ENCODE measurements at places on chromosomes 2 and 18. TPM values are rescaled to one million over a fixed set of nuclear protein-coding genes. Genes with fewer than 3 reads are reported as not detected.

DNA sequence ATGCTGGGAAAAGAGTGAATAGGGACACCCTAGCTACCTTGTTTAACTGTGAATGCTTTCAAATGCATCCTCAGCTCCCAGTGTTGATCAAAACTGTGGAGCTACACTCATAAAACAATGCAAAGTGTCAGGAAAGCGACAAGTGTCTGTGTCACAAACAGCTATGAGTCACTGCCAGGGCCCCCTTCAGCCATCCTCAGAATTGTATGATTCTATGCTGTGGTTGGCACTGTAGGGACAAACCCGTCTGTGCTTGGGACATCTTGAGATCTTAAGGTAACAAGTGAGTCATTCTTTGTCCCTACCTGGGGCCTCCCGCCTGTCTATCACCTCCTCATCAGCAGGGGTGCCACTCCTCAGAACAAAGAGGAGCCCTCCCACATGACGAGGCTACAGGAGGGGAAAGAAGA lies 42.4 kb downstream of the KLF7 start:
- no peak overlapping the region for H3K27ac ChIP-seq
- no peak for DNase-seq
- no peak overlapping the region for H3K4me3 ChIP-seq
- peaks cover 9% of the 10 kb centered on the region for H3K4me1 ChIP-seq
- peaks cover 6% of the 10 kb centered on the region for H3K36me3 ChIP-seq

- peak; percentile 33 for DNase-seq
- peaks cover 14% of the 10 kb centered on the region for H3K27me3 ChIP-seq
- H3K4me1 ChIP-seq, result peaks cover 37% of the 10 kb centered on the region
- peak overlapping the region; percentile 88 for H3K4me3 ChIP-seq
- H3K27ac ChIP-seq, result peak overlapping the region; percentile 71
- H3K36me3 ChIP-seq, result no peaks in the 10 kb centered on the region
Measured at GRCh38 chr18:7568426-7568825, 1.3 kb downstream of the PTPRM start.

DNA sequence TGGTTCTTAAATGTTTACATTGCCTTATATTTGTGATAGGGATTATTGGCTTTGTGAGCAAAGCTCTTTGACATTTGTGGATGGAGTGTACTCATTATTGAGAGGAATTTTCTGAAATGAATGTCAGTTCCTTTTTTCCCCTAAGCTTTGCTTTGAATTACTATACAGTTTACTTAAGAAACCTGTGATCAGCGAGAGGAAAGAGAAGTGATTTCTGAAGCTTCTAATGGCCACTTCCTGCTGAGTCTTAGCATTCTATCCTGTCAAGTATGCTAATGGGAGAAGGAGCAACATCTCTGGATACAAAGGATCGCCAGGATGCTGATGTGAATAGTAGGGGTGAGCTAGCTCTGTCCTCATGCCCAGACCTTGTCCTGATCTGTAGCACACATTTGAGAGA lies 47.8 kb upstream of the MGAT5 start:
- no peak overlapping the region for H3K27ac ChIP-seq
- H3K36me3 ChIP-seq, result no peaks in the 10 kb centered on the region
- H3K4me1 ChIP-seq, result peaks cover 17% of the 10 kb centered on the region
- no peak for DNase-seq
- no peaks in the 10 kb centered on the region for H3K27me3 ChIP-seq

- DNase-seq, result peak; percentile 67
- H3K4me1 ChIP-seq, result no peaks in the 10 kb centered on the region
- H3K27ac ChIP-seq, result no peak overlapping the region
Measured at GRCh38 chr2:36770542-36771287, 74.2 kb downstream of the VIT start.

DNA sequence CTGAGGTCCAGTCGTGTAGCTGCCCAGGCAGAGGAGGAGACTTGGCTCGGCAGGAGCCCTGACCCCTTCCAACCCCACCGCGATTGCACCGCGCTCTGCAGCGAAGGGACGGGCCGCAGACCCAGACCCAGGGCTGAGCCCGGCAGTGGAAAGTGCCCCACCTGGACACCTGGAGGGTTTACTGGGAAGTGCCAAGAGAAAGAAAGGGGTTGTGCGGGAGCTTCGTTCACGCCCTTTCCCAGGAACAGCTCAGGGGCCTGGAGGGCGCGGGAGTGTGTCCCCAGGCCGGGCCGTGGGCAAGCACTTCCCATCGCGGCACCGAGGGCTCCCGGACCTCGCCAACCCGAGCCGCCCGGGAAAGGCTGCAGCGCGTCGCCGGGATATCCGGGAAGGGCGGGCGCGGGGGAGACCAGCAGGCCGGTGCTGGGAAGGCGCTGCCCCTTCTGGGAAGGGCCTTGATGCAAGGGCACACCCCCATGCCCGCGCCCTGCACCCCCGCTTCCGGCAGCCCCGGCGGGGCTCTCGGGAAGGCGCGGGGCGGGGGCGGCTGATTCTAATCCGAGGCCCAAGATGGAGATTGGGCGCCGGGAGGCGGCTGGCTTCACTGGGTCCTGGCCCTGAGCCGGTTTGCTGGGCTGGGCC lies 36.1 kb upstream of the MRPL33 start:
- H3K4me3 ChIP-seq, result no peak overlapping the region
- H3K36me3 ChIP-seq, result no peaks in the 10 kb centered on the region
- DNase-seq, result no peak
- no peaks in the 10 kb centered on the region for H3K27me3 ChIP-seq
- peaks cover 48% of the 10 kb centered on the region for H3K4me1 ChIP-seq

Gene COQ10B
- 4.6 TPM for polyA plus RNA-seq

Gene CPLX4
- polyA plus RNA-seq, result not detected
